ENCODE measurements at places on chromosomes 6 and 20. TPM values are rescaled to one million over a fixed set of nuclear protein-coding genes. Genes with fewer than 3 reads are reported as not detected.

The RSPH4A gene
- 0.24 TPM for total RNA-seq

The MTFR2 gene
- total RNA-seq = 12.3 TPM

The IL17A gene
- not detected for total RNA-seq

The POU5F1 gene
- total RNA-seq = 4.5 TPM

The JAG1 gene
- total RNA-seq = 52.7 TPM

All from A549 treated with DMSO at 1 μM for 4 hours (cell line).